ENCODE measurements at places on chromosomes 4 and X. TPM values are rescaled to one million over a fixed set of nuclear protein-coding genes. Genes with fewer than 3 reads are reported as not detected.

The DNAJB14 gene
- total RNA-seq = 13.5 TPM

The LANCL3 gene
- total RNA-seq = 0.74 TPM

The APLN gene
- total RNA-seq = 0.34 TPM

The ARMCX2 gene
- 64.4 TPM for total RNA-seq

The TAF1 gene
- 34.3 TPM for total RNA-seq

The TEX13B gene
- total RNA-seq = not detected

The PNCK gene
- total RNA-seq = not detected

The CPE gene
- total RNA-seq = 10.2 TPM
